BJ (cell line): ENCODE measurements at places on chromosomes 7 and 10.

DNA sequence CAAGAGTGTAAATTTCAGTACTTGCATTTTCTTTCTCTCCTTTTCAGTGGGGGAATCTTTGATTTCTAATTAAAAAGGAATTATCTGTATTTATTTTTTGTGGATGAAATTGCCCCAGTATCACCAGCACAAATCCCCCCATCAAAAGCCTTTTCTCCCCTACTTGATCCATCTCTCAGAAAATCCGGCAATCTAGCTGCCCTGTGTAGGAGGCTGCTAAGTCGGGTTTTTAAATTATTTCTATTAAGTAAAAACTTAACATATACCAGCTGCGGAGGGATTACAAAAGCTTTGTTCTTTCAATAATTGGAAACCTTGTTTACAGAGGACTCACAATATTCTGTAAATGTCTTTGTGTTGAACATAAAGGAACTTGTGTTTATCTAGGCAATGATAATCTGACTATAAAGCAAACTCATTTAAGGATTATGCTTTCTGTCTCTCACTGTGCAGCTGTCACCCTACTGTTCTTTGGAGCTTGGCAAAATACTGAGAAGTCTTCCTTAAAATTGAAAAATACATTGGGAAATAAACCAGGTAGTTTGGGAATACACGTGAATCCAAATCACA is 177.4 kb upstream of the PRR15 start:
- DNase-seq = no peak

GRCh38 chr10:70742537-70743429 is 42.4 kb downstream of the TBATA start:
- no peak for DNase-seq

- DNase-seq = no peak
These were observed 2.8 kb upstream of the DENND2A start for GRCh38 chr7:140643416-140643815.

GRCh38 chr7:142425281-142425680 is 167.4 kb upstream of the PRSS58 start:
- DNase-seq = no peak

- no peak for DNase-seq
These were observed 72.5 kb upstream of the TPK1 start for GRCh38 chr7:144908324-144908723.

GRCh38 chr10:122190176-122190943 is 80.7 kb upstream of the BTBD16 start:
- DNase-seq = peak; percentile 52

DNA sequence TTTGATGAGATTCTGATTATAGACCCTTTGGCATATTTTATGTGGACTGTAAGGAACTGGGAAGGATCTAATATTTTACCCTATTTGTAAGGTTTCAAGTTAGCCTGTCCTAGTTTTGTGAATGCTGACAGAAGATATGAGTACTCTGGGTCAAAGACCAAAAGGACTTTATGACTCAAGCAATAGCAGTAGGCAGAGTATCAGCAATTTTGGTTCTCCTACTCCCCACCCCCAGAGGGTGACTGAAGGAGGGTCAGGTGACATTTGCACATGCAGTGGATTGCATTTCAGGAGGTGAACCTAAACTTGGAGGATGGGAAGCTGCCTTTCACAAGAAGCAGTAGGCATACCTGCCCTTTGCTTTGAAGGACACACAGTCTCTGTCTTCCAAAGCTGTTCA is 84.0 kb upstream of the KLF6 start:
- no peak for DNase-seq

DNA sequence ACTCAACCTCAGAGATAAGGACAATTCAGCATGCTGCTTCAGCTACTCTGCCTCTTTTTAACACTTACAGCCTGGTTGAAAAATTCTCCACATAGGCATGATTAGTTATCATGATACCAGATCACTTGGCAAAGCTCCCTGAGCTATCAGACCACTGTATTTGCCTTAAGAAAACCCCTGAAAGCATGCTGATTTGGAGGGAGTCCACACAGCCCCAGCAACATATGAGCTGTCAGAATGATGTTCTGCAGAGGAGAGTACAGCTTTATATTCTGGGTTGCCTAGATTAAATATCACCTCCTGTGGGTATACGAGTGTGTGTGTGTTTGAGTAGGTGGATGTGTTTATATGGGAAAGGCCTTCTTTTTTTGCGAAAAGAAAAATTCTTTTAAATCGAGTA is 170.2 kb upstream of the CHRM2 start:
- no peak for DNase-seq

DNA sequence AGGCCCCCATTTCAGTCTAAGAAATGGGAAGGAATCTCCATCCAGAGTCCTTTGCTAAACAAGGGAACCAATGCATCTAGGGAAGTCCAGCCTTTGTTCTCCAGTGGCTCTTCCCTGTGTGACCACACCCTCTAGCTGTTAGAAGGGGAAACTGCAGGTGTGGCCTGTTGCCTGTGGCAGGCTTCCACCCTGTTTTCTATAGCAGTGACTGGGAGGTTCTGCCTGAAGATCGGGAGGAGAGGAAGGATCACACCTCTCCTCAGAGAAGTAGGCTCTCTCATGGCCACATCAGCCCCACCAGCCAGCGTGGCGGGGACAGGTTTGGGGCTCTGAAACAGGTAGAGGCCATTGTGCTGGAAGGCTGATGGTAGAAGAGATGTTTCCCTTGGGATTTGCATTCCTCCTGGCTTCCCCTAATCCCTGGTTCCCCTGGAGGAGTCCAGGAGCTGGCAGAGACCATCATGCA is 47.7 kb upstream of the TRIM8 start:
- no peak for DNase-seq
